Skeletal muscle tissue (tissue), 5 donors: ENCODE measurements at places on chromosomes 11 and 22. TPM values are rescaled to one million over a fixed set of nuclear protein-coding genes. Genes with fewer than 3 reads are reported as not detected.

DNAJB7 gene
- total RNA-seq = not detected

GRK2 gene
- total RNA-seq = 27.7 TPM

GRK3 gene
- 6.3 TPM for total RNA-seq

OR56A3 gene
- not detected for total RNA-seq

HEPACAM gene
- total RNA-seq = 1.6 TPM

GLYAT gene
- not detected for total RNA-seq

NAT10 gene
- 15.7 TPM for total RNA-seq

OR5D16 gene
- total RNA-seq = not detected

MPEG1 gene
- 11.0 TPM for total RNA-seq

OR5A2 gene
- total RNA-seq = not detected

CNTN5 gene
- 10.4 TPM for total RNA-seq

SYCE3 gene
- total RNA-seq = not detected

CDKN1C gene
- total RNA-seq = 209 TPM

IGSF9B gene
- total RNA-seq = 4.7 TPM

WBP2NL gene
- total RNA-seq = 1.6 TPM

ARRB1 gene
- total RNA-seq = 30.3 TPM

TECTA gene
- 1.0 TPM for total RNA-seq

OR52N4 gene
- not detected for total RNA-seq

OR8G1 gene
- under 0.01 TPM for total RNA-seq

OR52A1 gene
- not detected for total RNA-seq

CCDC73 gene
- not detected for total RNA-seq
